ENCODE measurements at places on chromosomes 1 and 21.

- DNase-seq, result no peak
These were observed 5.9 kb downstream of the AGO3 start for GRCh38 chr1:35936838-35937237.

DNA sequence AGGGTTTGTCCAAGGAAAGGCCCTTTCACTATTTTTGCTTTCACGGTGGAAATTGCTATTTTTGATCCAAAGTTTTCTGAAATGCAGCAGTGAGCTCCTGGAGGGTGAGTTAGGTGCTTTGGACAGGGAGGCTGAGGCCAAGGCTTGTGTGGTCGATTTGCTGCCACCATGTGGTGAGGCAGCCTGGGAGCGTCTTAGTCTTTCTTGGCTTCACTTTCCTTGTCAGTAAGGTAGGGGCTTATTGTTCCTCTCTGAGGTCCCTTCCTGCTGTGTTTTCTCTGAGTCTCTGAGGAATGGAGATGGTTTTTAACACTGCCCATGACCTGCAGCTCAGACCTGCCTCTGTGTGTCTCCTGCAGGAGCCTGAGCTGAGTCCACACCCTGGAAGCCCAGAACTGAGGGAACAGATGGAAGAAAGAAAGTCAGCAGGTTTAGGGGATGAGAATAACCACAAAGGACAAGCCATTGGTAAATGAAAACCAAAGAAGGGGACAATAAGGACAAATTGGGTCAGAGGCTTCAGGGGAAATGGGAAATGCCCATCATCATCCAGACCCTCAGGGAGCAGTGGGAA, 20.1 kb upstream of the S100A10 start:
- no peak for DNase-seq

DNA sequence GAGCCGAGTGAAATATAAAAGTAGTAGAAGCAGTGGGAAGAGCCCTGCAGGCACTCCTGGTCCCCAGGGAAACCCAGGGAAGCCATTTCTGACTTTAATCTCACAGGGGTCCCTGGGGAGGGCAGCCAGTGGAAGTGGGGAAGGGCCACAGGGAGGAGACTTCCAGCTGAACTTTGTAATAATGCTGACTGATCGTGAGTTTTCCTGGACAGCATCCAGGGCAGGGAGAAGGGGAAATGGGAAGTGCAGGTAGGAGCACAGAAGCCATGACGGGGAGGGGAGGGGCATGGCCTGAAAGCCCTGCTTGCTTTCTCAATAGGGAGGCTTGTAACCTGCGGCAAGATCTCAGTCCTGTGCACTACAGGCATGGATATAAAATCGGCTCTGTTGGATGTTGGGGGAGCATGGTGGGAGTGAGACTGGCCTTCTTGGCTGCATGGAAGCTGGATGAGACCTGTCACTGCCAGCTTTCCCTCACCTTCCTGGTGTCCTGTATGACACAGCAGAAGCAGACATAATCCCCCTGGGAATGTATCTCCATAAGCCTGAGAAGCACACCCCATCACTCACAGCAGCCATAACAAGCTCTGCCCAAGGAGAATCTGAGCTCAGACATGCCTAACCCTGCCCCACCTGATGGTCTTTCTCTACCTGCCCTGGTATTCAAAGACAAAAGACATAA, 15.1 kb upstream of the MX1 start:
- no peak for DNase-seq

- no peak for DNase-seq
These were observed 78.3 kb downstream of the CLEC20A start for GRCh38 chr1:178418284-178418955.

DNA sequence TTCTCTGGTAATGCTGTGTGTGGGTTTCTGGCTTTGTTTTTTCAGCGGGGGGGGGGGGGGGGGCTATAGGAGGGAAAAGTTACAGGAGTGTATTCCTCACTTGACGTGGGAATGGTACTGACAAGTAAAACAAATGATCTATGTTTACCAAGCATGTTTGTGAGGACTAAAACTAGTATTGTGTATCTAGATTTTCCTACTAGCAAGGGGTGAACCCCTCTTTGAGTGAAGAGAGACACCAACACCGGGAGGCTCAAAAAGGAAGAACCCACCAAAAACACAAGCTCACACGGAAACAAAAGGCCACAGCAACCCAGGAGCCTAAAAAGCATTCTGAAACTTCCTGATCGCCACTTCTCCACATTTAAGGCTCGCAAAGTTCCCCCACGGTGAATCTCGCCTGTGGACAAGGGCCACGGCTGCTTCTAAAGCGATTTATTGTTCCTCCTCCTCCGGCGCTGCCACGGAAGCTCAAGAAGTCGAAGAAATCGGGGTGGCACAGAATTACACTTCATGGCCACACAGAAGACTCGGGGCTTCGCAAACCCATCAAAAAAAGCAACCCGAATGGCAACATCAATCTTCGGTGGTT, 703 bp downstream of the PUM1 start:
- DNase-seq, result no peak

DNA sequence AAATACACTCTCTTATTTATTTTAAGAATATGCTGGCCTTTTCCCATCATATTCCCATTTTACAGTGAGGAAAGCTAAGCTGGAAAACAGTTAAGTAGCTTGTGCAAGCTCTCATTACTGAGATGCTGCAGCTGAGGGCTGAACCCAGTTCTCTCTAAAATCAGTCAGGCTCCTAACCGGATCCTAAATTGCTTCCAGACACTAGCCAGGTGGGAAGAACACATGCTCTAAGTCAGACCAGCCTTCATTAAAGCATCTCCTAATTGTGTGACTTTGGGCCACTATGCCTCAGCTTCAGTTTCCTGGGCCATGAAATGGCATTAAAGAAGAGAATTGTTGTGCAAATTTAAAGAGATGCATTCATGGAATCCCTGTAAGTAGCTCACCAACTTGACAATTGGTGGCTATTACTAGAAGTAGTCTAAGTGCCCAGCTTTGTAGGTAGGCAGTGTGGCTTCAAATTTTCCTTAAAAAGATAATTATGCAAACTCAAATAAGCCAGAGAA, 228.4 kb downstream of the DAB1 start:
- DNase-seq, result no peak

- DNase-seq, result no peak
These were observed 319.8 kb upstream of the RRP15 start for GRCh38 chr1:217965156-217965786.

- no peak for DNase-seq
These were observed at the start of the genes SHE and TDRD10 for GRCh38 chr1:154502066-154502743. SHE (minus strand) TSS chr1:154502412; CDS start chr1:154502026, 386 bp downstream. TDRD10 (plus strand) TSS chr1:154502219; CDS start chr1:154506904, 4,685 bp downstream.

DNA sequence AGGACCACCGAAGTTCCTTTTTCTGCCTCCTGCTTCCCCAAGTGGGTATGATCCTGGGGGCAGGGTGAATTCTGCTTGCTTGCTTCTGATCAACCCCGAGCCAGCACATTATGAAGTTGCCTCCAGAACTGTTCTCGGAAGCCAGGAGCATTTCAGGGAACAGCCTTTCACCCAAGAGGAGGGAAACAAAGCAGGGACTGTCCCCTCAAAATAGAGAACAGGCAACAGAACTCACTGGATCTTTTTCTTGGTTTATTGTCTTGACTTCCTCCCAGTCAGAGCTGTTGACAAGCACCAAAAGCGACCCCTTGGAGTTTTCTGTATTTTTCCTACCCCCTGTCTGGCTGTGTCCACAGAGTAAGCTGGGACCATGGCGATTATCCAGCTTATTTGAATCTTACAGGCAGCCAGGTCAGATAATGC, 258.3 kb upstream of the SGIP1 start:
- DNase-seq, result no peak

Data from DMS79 (cell line).